RWPE1 (cell line): ENCODE measurements at places on chromosomes 3 and 15.

DNA sequence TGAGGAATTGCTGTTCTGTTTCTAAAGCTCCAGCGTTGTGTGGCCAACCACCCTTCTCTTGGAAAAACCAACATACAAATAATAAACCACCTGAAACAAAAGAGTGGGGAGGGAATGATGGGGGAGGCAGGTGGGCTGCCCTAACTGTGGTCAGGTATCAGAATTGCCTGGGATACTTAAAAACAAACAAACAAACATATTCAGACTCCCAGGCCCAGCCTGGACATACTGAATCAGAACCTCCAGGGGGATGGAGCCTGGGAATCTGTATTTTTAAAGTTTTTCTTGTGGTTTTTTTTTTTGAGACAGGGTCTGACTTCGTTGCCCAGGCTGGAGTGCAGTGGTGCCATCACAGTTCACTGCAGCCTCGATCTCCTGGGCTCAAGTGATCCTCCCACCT, 4.4 kb downstream of the SLC6A6 start:
- no peak for DNase-seq

DNA sequence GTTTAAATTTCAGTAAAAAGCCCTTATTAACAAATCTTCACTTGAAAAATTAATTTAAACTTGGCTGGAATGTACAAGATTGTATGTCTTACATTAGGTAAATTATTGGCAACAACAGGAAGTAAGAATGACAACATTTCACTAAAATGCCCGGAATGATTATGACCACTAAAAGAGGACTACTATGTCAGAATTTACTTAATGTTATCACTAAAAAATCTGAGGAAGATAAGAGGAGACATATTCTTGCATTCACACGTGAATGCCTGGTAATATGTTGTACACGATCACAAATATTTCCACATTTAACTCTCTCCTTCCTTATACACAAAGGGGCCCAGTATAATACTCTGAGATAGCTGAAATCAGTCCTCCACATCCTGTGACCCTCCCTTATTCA, 29.7 kb downstream of the VGLL3 start:
- no peak for DNase-seq

GRCh38 chr3:190305406-190305805, 16.8 kb downstream of the CLDN1 start:
- DNase-seq = peak; percentile 67

DNA sequence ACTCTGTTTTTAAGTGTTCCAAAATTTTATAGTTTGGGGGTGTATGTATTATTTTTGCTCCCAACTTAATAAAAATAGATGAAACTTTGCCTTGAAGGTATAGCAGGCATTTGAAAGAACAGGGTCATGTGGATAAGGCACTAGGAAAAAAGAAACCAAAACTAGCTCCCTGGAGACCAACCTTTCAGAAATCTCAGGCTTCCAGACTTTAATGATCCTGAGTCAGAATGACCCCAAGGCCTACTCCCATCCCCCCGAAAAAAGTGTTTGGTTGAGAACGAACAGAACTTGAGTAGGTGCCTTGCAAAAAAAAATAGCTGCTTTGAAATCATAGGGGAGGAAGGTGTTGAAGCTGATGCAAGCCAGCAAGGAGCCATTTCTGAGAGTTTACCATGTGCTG, 309.5 kb downstream of the THSD4 start:
- no peak for DNase-seq

DNA sequence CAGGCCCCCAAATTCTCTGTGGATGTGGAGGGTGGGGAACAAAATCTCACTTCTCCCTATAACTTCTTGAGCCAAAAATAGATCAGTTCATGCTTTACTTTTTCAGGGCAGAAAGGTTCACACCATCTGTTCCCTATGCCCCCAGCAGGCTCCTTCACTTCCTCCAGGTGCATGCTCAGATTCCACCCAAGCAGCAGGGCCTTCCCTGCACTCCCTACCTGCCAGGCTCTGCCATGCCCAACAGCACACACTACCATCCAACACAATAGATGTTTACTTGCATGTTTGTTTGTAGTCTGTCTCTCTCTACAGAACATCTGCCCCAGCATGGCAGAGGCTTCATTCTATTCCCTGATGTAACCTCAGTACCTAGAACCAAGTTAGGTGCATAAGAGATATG, 43.3 kb downstream of the GABRB3 start:
- no peak for DNase-seq

GRCh38 chr3:7798276-7798675, 703.3 kb upstream of the LMCD1 start:
- no peak for DNase-seq

- no peak for DNase-seq
Measured at GRCh38 chr3:175593331-175593730, 734.2 kb downstream of the NAALADL2 start.

DNA sequence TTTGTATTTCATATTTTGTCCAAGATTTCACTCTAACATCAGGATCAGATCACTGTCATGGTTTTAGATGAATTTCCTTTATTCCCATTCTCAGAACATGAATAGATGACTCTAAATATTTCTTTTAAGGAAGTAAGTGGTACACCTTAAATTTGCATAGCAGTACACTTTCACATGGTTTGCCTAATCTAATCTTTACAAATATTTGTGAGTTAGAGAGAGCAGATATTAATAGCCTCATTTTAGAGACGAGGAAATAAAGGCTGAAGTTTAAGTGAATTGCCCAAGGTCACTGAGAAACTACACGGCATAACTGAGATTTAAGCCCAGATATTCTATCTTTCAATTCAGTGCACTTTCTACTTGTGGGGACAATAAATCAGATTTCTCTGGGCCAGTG, 14.2 kb downstream of the TERC start:
- DNase-seq = no peak

- no peak for DNase-seq
Measured at GRCh38 chr15:93118904-93119303, 29.9 kb upstream of the RGMA start.

DNA sequence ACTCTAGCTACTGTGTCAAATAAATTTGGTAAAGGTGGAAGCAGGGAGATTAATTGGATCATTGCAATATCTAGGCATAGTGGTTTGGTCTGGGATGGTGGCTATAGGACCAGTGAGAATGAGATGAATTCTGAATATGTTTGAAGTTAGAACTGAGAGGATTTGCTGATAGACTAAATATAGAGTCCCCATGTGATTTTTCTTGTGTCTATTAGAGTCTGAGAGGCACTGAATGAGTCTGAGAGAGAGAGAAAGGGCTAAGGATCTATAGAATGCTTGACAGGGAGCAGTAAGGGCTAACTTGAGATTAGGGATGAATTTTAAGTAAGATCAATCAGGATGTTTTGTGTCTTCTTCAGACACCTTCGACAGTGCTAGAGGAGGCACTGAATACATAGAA, 77.9 kb upstream of the CHL1 start:
- DNase-seq = no peak

DNA sequence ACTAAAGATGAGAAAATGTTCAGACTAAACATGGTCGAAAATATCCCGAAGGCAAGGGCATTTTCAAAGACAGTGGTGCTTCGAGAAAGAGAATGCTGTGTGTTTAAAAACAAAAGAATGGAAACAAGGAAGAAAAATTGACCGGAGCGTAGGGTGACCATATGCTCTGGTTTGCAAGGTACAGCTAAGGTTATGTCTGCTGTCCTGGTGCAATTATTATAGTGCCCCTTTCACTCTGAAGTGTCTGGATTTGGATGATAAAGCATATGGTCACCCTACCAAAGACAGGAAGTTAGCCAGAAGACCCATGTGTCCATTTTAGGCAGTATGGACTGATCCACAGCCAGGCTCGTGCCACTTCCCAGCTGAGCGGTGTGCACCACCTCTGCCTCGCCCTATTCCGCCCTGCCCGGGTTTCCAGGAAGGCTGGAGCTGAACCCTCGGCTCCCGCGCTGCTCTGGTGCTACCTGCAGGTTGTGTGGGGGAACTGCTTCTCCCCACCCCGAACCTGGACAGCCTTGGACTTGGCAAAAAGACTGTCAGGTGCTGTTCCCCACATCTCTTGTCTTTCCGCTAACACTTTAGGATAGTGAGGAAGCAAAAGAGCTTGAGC, 25.2 kb downstream of the GOLGA6D start:
- DNase-seq = peak; percentile 50
